NCI-H187 (cell line): ENCODE measurements at places on chromosomes 1 and 21.
A peak's percentile ranks its signal among the peaks of the same experiment; 100 is the strongest.

GRCh38 chr1:28801461-28801860 is 10.5 kb upstream of the OPRD1 start:
- DNase-seq = no peak

DNA sequence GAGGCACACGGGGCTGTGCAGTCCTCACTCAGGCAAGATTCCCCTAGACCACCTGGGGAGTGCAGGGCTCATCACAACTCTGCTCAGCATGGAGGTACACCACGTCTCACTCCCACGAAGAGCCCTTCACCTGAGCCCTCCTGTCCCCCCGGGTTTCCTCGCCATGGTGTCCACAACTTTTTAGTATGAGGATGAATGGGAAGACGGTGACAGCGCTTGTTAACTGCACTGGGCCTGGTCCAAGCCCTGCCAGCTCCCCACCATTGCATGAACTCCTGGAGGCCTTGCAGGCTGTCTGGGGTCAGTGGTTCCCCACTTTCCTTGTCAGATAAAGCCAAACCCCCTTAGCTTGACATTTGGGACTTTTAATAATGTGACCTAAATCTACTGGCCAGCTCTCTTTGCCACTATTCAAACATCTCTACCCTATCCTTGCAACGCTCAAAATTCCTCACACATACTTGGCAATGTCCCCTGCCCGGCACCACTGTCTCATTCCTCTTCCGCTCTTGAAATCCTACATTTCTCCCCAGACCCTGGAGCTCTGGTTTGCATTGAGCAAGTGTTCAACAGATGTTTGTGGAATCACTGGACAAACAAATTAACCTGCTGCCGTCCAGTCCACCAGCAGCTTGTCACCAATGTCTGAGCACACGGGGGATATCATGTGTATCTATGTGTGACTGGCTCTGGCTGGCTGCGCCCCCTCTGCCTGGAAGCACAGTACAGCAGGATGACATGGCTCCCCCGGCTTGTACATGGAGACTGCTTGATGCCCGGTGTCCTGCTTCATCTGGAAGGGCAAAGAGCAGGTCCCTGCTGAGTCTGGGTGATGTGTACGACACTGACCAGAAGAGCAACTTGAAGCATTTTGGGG is 11.2 kb downstream of the TMEM9 start:
- no peak for DNase-seq

- DNase-seq = no peak
Measured at GRCh38 chr1:159188375-159188788, 16.3 kb upstream of the ACKR1 start.

GRCh38 chr1:22339237-22339636 is 112.4 kb upstream of the ZBTB40 start:
- DNase-seq = no peak

- DNase-seq = no peak
Measured at GRCh38 chr1:217660353-217661062, 29.4 kb downstream of the SPATA17 start.

DNA sequence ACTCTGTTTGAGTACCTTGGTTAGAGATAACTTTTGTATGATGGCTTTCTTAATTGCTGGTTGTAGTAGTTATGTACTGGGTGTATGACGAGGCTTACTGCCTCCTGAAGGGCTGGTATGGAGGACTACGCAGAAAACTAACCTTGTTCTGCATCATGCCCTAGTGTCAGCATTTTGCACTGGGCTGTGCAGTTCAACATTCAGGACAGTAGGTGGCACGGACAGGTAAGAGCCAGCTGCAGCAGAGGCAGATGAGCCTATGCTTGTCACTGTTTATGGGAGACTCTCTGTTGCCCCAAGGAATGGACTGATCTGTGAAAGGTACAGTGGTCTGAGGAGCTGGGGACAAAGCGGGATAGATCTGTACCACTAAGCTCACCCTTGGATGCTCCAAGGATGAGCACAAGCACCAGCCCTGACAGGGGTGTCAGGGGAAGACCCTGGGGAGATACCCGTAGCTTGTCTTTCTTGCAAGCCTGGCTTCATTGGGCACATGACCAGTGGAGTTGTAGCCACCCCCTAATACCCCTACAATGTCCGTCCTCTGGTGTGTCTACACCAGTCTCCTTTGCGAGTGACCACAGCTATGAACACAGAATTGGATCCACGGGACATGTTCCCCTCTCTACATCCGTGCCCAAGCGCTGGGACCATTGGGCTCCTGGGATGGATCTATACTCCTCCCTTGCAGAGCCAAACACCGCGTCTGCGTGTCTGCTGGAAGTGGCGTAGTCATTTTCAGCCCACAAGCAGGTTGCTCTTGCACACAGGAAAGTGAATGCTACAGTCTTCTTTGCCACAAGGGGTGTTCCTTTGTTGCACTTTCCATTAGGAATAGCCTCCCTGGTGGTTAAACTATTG is 51.1 kb upstream of the CFHR3 start:
- DNase-seq = peak; percentile 84

DNA sequence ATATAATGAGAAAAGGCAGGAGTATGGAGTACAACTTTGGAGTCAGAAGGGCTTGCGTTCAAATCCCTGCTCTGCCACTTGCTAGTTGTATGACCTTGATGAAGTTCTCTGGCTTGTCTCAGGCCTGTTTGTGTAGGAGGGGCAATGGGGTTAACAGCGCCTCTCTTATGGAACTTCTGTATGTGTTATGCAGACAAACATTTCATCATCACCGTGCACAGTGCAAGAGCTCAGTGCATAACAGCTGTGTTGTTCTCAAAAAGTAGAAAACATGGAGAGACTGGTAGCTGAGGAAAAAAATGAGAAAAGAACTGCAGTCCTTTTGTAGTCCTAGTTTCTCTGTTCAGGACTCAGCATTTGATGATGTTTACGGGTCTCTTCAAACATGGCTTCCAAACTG is 10.4 kb upstream of the ZNF648 start:
- DNase-seq = no peak

DNA sequence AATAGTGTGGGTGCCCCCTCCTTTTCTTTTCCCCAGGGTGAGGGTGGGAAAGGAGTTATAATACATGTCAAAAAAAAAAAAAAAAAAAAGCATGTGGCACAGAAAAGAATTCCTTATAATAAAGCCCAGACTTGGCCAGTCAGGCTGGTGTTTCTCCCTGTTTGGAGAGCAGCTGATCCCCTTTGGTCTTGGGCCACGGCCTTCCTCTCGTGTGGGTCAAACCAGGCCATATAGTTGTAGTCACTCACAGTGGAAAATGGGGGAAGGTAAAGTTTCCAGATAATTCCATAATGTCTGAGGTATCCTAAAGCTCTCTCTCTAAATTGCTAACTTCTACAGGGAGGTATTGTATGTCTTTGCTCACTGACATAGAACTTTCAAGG is 22.0 kb downstream of the CLIC6 start:
- DNase-seq = no peak

DNA sequence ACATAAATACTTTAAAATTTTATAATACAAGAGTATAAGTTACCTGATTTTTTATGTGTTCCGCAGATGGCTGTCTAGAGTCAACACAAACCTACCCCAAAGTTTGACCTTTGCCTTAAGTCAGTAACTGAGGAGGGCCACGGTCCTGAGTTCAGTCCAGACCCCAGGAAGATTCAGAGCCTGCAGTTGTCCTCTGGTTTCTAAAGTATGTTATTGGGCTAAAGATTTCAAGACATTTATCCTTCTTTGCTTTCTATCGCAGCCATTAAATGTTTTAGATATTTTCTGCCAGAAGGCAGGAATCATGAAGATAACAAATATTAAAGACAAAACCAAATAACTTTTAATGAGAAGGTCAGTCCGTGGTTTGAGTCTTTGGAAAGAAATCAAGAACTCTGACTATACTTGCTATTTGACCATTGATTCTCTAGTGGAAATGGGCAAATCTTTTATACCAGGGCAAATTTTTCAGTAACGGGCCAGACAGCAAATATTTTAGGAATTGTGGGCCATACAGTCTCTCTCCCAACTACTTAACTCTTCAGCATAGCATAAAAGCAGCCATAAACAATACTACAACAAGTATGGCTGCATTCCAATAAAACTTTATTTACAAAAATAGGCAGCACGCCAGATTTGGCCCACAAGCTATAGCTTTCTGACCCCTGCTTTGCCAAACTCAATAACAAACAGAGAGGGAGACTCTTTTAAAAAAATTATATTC is 38.0 kb upstream of the HAO2 start:
- no peak for DNase-seq

GRCh38 chr1:245843101-245843500 is 664.0 kb downstream of the SMYD3 start:
- DNase-seq = no peak

- DNase-seq = no peak
Measured at GRCh38 chr1:170545476-170545875, 13.5 kb downstream of the GORAB start.
